Neuronal stem cell (in vitro differentiated cells): ENCODE measurements at places on chromosomes 12 and 14.

DNA sequence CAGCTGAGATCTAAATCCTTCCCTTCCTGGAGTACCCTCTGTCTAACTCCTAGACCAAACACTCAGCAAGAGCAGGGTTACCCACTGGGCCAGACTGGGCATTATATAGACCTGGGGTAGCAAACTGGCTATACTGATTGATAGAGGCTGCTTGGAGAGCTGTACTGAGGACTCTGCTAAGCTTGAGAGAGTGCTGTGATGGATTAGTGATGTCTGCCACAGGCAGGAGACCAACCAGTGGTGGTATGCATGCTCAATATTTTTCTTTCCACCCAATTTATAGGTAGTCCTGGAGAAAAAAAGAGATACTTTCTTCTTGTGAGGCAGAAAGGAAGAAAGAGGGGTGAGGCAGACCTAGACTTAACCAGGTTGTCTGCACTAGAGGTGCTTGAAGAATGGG lies 33.3 kb downstream of the DTX1 start:
- DNase-seq = no peak

DNA sequence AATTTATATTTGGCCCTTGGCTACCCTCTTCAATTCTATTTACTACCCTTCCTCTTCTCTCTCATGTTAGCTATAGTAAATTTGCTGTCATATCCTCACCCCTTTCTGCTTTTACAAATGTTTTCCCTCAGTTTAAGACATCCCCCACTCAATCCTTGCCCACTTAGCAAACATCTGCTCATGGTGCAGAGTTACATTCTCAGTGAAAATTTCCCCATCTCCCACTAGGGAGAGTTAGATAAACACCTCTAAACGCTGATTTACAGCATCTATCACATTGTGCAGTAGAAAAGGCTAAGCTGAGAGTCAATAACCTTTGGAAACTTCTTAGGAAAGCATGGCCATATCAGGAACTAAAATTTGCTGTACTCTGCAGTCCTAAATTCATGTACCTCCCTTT lies 69.0 kb downstream of the DENND5B start:
- no peak for DNase-seq

GRCh38 chr12:103882861-103883596 lies 42.0 kb upstream of the NT5DC3 start:
- DNase-seq = no peak

GRCh38 chr14:93683226-93683625 lies 105.1 kb downstream of the PRIMA1 start:
- peak; percentile 56 for DNase-seq

- DNase-seq = no peak
Observed at GRCh38 chr14:60197629-60198303, 32.6 kb upstream of the DHRS7 start.

GRCh38 chr12:100404769-100405407 lies 48.0 kb downstream of the SLC17A8 start:
- peak; percentile 67 for DNase-seq

- DNase-seq = no peak
Observed at GRCh38 chr12:111166779-111167540, 201.9 kb downstream of the PHETA1 start.

DNA sequence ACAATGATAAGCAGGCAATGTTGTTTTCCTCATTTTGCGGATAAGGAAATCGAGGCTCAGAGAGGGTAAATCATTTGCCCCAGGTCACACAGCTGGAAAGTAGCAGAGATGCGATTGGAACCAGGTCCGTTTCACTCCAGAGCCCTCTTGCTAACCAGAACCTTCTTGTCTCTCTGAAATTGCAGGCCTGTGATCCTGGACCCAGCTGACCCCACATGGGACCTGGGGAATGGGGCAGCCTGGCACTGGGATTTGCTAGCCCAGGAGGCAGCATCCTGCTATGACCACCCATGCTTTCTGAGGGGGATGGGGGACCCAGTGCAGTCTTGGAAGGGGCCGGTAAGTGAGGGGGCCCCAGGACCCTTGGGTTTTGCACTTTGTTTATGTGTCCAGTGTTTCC lies 9.5 kb downstream of the OAS3 start:
- no peak for DNase-seq

GRCh38 chr12:98635657-98636323 lies 8.8 kb downstream of the IKBIP start:
- DNase-seq = no peak

- peak; percentile 93 for DNase-seq
Observed at GRCh38 chr12:48986720-48987291, 8.7 kb downstream of the WNT1 start.

DNA sequence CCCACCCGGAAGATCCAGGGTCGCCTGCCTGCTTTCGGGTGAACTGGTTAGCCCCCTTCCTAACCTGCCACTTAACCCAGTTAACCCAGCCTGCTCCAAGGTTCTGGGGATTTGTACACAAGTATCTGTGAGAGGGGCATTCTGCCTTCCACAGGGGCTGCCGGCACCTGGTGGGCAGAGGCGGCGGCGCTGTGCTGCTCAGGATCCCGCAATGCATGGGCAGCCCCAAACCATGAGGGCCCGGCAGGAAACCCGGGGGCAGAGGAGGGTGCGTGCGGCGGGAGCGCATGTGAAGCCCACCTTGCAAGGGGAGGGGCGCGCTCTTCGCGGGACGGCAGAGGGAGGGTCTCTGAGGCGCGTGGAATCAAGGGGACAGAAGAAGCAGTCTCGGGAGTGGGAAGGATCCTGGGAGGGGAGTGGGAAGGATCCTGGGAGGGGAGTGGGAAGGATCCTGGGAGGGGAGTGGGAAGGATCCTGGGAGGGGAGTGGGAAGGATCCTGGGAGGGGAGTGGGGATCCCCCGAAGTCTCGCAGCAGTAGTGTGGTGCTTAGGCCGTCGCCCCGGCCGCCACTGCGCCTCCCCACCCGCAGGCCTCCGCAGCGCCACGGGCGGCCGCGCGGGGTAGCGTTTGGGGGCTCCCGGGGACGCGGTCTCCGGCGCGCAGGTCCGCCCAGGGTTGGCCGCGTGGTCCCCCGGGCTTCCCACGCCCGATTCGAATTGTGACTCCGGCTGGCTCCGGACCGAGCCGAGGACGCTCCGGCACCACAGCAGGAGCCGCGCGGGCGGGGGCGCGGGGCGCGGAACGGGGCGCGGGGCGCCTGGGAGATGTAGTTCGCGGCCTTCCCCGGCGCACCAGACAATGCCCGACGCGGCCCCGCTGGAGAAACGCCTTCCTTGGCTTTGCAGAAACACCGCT lies 4.9 kb upstream of the MTA1 start:
- peak; percentile 61 for DNase-seq

GRCh38 chr14:61322799-61323290 lies 1.5 kb downstream of the PRKCH start:
- DNase-seq = no peak

GRCh38 chr14:39877577-39878190 lies 445.5 kb upstream of the FBXO33 start:
- DNase-seq = no peak

GRCh38 chr12:113724794-113725556 lies 241.2 kb downstream of the RBM19 start:
- DNase-seq = no peak

- peak; percentile 59 for DNase-seq
Observed at GRCh38 chr12:52121824-52122539, 42.5 kb downstream of the SMIM41 start.

DNA sequence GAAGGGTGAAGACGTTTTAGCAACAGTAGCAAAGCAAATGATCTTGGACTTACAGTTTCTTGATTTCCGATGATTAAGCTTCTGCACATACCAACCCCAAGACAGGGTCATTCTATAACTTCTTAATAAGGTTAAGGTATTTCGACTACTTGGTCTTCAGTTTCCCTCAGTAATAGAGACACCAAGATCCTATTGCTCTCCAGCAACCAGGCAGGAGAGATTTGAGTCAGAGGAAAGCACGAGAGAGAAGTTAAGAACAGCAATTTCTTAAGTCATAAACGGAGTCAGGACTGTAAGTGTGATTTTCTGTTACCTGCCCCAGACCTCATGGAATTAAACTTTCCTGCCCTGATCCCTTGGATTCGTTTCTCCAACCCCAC lies 215.6 kb downstream of the TTC8 start:
- no peak for DNase-seq

DNA sequence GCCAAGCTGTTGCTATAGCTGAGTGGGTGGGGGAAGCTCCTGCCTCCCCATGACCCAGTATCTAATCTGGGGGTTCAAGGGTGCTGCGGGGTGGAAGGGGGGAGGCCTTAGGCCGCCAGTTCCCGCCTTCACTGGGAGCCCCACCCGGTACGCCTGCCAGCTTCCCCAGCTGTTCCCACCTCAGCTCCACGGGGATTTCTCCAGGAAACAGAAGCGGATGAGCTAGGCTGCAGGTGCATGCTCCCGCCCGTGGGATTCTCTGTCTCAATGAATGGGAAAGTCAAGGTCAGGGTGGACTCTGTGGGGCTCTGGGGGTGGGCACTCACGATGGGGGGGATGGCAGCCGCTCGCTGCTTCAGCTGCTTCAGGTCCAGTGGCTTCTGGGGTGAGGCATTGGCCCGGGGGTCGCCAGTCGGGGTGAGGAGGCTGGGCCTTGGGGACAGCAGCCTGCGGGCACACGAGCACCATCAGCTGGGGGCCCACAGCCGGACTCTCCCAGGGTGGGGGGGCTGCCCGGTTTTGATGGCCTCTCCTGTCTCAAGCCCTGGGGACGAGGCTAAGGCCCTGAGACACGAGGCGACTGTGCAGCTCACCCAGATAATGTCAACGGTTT lies 68.6 kb downstream of the RFLNA start:
- no peak for DNase-seq

- no peak for DNase-seq
Observed at GRCh38 chr14:101623685-101624444, 62.6 kb downstream of the DIO3 start.
